Psoas muscle (tissue), 8 donors: ENCODE measurements at places on chromosomes 2 and 18.

DNA sequence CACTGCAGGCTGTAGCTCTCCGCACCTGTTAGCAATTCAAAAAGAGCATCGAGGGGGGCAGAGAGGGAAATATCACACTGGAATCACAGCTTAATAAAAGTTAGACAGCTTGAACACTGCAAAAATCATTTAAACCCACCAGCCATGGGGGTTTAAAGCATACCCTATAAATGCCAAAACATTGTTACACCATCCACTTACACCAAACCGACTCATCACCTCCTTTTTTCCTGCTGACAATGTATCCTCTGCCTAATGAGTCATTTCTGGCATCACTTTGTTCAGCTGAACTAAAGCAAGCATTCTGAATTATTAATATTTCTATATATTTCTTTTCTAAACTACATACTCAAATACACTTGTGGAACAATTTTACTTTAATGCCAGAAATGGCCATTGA, 21.6 kb downstream of the MC4R start:
- DNase-seq: no peak

- DNase-seq: no peak
Observed at GRCh38 chr2:68784915-68785314, 50.3 kb downstream of the ARHGAP25 start.

DNA sequence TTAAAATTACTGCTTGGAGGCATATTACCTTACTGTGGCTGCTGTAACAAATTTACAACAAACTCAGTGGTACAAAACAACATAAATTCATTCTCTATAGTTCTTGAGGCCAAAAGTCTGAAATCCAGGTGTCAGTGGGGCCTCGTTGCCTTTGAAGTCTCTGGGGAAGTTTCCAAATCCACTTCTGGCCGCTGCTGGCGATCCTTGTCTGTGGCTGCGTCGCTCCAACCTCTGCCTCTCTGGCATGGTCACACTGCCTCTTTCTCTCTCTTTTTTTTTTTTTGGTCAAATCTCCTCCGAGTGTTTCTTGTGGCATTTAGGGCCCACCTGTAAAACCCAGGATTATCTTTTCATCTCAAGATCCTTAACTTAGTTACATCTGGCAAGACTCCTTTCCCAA, 182.8 kb downstream of the ST6GAL2 start:
- DNase-seq: no peak

DNA sequence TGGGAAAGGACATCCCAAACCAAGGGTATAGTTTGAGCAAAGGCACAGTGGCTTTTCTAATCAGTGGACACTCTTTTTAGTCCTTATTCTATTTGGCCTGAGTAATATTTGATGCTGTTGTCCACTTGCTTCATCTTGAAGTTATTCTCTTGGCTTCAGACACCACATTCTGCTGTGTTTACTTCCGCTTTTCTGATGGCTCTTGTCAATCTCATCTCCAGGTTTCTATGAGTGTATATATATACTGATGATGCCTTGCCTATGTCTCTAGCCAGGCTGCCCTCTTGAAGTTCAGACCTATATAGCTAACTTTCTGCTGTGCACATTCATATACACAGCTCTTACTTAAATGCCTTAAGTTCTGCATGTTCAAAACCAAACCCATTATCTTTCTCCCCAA, 83.1 kb downstream of the EFEMP1 start:
- DNase-seq: no peak
